NCI-H2081 treated with DMSO at 0.1 percent for 48 hours (cell line): ENCODE measurements at places on chromosomes 7 and 10.

DNA sequence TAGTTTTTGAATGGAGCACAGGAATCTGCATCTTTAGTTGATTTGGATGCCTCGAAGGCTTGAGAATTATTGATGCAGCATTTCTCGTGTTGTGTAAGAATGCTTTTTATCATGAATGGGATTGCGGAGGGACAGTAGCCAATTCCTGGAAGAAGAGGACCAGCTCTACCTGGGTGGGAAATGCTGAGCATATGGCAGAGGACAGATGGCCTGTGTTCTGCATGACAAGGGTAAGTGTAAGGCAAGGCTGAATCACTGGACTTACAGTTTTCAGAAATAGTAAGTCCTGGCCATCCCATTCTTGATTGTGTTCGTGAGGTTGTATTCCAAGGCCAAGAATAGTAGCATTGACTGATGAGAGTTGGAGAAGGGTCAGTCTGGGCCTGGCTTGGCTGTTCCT is 15.9 kb downstream of the RP9 start:
- DNase-seq: no peak

DNA sequence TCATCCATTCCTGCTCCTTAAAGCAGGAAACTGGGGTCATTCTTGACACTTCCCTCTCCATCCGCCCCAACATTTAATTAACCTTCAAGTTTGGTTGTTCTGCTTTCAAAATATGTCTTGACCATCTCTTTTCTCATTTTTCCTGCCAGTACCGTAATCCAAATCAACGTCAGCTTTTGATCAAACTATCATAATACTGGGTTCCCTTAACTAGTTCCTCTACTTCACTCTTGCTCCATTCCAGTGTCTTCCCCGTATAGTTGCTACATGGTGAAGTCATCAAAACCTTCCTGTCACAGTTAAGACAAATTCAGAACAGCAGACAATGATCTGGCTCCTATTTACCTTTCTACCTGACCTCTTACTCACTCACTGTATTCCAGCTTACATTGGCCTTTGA is 6.6 kb upstream of the KLF14 start:
- DNase-seq: no peak

- no peak for DNase-seq
Measured at GRCh38 chr10:61900829-61901792, at the start of gene ARID5B. Gene ARID5B, plus strand, starts transcription at chr10:61901699. Its CDS starts 11 bp downstream, at chr10:61901710.

- DNase-seq: no peak
Measured at GRCh38 chr10:79401015-79401921, 44.2 kb downstream of the ZCCHC24 start.

GRCh38 chr10:82221601-82222149 is 346.7 kb downstream of the NRG3 start:
- DNase-seq: no peak

DNA sequence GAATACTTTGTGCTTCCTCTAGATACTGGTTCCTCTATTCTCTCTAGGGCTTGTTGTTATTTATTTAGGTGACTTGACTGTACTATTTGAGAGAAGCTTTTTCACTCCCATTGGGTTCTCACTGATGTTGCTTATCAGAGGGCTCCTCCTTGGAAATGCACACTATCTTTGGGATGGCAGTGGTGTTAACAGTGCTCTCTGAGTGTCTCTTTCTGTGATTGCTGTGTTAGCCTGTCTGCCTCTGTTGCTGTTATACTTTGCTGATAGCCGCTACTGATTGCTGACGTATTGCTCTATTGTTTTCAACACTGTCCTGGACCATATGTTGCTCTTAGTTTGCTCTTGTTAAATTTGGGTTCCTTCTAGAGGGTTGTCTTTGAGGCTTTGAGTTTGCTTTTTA is 34.7 kb downstream of the ZNF33A start:
- DNase-seq: no peak

GRCh38 chr10:119090026-119090795 is 9.6 kb upstream of the EIF3A start:
- DNase-seq: no peak

- DNase-seq: no peak
Measured at GRCh38 chr7:117974891-117975290, 101.7 kb upstream of the CTTNBP2 start.

- DNase-seq: no peak
Measured at GRCh38 chr7:127387974-127388373, 4.5 kb downstream of the ZNF800 start.

DNA sequence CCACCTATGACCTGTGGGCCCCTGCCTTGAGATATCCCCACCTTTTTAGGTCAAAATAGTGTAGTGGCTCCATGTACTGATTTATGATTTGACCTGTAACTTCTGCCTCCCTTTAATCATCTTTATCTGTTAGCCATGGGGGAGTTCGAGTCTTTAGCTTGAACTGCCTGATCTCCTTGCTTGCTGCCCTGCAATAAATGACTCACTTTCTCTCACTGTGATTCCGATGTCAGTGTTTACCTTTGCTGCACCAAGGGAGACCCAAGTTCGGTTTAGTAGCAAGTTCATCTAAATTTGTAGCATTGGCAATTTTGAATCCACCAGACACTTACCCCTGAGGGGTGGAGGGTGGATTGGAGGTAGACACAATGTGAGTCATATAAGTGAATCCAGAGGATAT is 814.6 kb upstream of the AUTS2 start:
- no peak for DNase-seq

- DNase-seq: no peak
Measured at GRCh38 chr7:47852330-47853245, 95.7 kb downstream of the PKD1L1 start.

- no peak for DNase-seq
Measured at GRCh38 chr7:105493196-105493922, 28.7 kb downstream of the PUS7 start.
